T-helper 17 cell (primary cell): ENCODE measurements at places on chromosomes 13 and 19. TPM values are rescaled to one million over a fixed set of nuclear protein-coding genes. Genes with fewer than 3 reads are reported as not detected.

DNA sequence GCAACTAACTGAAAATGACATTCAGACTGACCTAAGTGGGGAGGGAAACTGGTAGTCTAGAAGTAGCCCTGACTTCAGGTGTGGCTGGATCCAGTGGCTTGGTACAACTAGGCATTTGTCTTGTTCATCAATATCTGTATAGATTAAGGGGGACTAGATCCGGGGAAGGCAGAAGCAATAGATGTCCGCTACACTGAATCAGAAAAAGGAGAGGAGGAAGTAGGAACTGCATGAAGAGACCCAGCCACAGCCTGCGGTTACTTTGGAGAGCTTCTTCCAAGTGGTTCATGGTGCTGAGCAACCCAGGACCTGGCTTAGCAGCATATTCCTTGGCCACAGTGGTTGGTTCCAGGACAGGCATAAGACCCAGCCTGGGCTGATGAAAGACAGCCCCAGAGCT, 9.9 kb upstream of the PRODH2 start:
- no peak for DNase-seq
- H3K27ac ChIP-seq = no peak overlapping the region
- H3K27me3 ChIP-seq = peaks cover 33% of the 10 kb centered on the region
- peaks cover 3% of the 10 kb centered on the region for H3K36me3 ChIP-seq
- H3K4me3 ChIP-seq = no peak overlapping the region

- DNase-seq = no peak
- H3K4me3 ChIP-seq = no peak overlapping the region
These were observed 11.8 kb downstream of the IL17D start for GRCh38 chr13:20715330-20715712.

DNA sequence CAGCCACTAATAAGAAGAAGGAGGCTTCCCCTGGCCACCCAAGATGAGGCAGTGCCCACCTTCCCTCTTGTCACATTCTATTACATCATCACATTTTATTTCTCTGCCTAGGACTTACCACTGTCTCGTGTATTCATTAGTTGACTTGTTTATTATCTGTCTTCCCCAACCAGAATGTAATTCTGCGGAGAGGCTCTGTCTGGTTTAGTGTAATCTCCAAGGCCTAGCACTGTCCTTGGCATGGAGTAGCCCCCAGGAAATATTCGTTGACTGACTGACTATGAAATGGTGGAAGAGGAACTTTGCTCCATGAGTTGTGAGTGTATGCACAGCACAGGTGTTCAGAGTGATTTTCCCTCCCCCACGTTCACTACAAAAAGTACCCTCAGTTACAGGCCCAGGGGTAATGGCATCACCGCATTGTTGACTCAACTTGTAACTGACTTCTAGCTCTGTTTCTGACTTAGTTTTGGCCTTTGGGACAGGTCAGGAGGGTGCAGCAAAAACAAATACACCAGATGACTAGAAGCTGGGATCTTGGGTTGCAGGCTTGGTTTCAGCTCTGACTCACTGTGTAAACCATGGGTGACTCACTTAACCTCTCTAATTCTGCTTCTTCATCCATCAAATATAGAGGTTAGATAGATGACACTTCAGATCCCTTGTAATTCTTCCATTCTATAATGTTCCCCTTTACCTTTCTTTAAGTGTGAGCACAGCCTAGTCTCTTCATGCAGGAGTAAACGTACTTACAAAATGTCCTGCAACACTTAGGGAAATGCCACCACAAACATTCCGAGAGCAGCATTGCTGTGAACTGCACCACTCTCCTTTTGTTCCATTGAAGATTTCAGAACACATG, 229.7 kb downstream of the KCNRG start:
- no peak for DNase-seq
- H3K4me1 ChIP-seq = peaks cover 34% of the 10 kb centered on the region

DNA sequence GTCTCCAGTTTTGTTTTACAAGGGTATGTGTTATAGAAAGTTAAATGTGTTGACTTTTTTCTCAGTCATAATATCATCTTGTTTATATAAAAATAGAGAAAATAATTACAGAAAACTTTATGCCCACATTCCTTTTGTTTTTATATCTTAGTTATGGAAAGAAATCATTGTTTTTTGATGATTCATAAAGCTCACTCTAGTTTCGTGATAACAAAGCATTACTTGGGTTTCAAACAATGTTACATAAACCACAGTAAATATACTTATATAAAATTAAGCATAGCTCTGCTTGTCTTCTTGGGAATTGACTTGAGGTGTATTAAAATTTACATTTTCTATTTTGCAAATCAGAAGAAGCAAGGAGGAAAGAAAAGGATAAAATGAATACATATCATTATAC, 111.8 kb downstream of the SGCG start:
- no peaks in the 10 kb centered on the region for H3K36me3 ChIP-seq
- DNase-seq = no peak
- H3K27me3 ChIP-seq = peaks cover 22% of the 10 kb centered on the region

DNA sequence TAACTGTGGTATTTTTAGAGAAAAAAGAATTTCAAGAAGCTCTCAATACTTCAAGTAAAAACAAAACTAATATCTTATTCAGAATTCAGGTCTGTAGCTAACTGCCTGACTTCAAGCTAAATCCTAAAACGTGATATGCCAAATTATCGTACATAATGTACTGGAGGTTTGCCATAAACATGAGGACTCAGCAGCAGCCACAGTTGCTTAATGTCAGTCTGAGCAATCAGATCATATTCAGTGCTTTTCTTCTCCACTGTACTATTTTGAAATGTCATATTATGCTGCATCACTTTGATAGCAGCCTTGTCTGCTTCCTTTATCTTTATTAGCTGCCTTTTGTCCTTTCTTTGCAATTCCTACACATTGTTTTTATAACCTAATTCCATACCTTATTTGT, 265.1 kb upstream of the EDNRB start:
- peaks cover 5% of the 10 kb centered on the region for H3K27me3 ChIP-seq
- H3K4me3 ChIP-seq = no peak overlapping the region
- no peaks in the 10 kb centered on the region for H3K36me3 ChIP-seq
- H3K27ac ChIP-seq = no peak overlapping the region
- no peak for DNase-seq

S1PR2 gene
- 14.2 TPM for total RNA-seq
